ELR (cell line): ENCODE measurements at places on chromosomes 12 and 14.

DNA sequence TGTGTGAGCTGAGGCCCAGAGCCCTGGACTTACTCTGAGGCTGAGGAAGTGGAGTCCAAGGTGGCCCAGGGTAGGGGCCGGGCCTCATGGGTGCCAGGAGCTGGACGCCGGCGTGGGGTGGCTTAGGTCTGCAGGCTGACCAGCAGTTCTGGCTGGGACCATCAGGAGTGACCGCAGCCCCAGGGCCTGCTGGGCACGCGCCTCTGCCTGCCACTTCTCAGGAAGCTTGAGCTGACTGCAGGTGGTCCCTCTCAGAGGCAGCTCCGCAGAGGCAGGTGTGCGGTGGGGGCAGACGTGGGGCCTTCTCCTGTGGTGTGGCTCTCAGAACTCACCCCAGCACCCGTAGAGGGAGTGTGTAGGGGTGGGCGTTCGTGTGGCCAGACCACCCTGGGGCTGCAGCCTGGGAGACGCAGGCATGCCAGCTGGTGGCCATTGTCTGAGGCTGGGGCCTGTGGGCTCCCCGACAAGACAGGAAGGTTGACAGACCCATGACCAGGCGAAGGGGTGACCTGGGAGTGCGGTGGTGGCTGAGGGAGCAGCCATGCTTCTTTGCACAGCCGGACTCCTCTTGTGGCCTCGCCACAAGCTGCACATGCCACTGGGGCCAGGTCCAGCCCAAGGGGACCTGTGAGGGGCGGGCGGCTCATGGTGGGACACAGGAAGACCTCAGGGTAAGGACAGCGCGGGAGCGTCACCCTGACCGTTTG is 40.0 kb upstream of the TEX22 start:
- no peak for DNase-seq

GRCh38 chr12:67784831-67785230 is 136.3 kb downstream of the DYRK2 start:
- DNase-seq: no peak

GRCh38 chr14:104843442-104844305 is 21.4 kb upstream of the CEP170B start:
- no peak for DNase-seq

GRCh38 chr14:82879949-82880535 is 1346.4 kb upstream of the SEL1L start:
- no peak for DNase-seq

- DNase-seq: peak; percentile 60
These were observed 117.2 kb upstream of the DIO3 start for GRCh38 chr14:101444116-101444515.

GRCh38 chr14:67673451-67673850 is 981 bp downstream of the VTI1B start:
- peak; percentile 52 for DNase-seq

DNA sequence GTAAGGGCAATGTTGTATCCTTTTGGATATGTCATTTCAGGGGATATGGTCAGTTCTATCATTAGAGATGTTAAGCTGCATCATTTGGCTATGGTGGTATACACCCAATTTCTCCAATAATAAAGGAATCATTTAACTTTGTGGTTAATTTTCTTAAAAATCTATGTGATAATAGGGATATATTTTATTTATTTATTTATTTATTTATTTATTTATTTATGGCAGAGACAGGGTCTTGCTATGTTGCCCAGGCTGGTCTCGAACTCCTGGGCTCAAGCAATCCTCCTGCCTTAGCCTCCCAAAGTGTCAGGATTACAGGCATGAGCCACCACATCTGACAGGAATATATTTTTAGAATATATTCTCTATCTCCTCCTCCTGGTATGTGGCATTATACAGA is 85.7 kb downstream of the EML5 start:
- DNase-seq: no peak

GRCh38 chr12:6771091-6771495 is 1.2 kb upstream of the LAG3 start:
- no peak for DNase-seq

GRCh38 chr14:35285168-35286002 is 6.8 kb upstream of the PSMA6 start:
- peak; percentile 67 for DNase-seq

GRCh38 chr12:52256584-52256935 is 17.9 kb upstream of the KRT86 start:
- no peak for DNase-seq

DNA sequence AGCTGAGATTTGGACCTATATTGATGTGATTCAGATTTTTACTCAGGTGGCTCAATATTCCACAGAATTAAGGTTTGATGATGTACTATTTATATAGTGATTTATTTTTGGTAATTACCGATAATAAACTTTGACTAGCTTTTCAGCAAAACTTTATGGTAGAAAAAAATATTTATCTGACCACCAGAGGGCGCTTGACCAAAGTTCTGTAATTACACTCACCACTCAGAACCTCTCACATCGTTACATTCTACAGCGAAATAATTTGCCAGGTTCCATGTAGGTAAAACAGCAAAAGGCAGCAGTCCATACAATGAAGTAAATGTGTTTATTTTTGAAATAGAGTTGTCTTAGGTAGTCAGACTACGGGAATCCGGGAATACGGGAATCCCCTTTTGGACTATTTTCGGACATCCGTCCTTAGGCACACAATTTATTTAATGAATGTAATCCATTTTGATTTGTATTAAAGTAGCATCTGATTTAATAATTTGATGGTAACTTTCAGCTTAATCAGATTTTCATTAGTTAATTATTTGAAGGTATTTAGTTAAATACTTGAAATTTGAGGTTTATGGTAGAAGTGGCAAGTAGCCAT is 143.0 kb upstream of the DDHD1 start:
- peak; percentile 58 for DNase-seq

DNA sequence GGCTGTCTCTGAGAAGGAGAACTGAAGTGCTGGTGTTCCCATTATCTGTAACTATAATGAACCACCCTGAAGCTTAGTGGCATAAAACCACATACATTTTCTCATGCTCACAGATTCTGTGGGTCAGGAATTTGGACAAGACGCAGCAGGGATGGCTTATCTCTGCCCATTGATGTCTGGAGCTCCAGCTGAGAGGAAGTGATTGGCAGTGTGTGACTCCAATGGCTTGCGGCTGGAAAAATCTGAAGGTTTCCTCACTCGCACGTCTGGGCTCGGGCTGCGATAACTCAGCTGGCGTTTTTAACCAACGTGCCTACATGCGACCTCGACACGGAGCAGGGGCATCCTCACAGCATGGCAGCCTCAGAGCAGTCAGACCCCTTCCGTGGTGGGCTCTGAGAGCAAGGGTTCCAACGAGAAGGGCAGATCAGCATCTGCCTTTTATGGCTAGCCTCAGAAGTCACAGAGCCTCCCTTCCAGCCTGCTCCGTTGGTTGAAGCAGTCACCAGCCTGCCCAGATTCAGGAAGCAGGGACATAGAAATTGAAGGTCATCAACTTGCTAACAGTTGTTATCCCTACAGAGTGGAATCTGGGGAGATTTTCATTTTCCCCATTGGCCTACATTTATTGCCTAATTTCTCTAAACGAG is 143.3 kb upstream of the BCL2L14 start:
- no peak for DNase-seq

- peak; percentile 70 for DNase-seq
These were observed 1.0 kb upstream of the NAP1L1 start for GRCh38 chr12:76085520-76085868.

DNA sequence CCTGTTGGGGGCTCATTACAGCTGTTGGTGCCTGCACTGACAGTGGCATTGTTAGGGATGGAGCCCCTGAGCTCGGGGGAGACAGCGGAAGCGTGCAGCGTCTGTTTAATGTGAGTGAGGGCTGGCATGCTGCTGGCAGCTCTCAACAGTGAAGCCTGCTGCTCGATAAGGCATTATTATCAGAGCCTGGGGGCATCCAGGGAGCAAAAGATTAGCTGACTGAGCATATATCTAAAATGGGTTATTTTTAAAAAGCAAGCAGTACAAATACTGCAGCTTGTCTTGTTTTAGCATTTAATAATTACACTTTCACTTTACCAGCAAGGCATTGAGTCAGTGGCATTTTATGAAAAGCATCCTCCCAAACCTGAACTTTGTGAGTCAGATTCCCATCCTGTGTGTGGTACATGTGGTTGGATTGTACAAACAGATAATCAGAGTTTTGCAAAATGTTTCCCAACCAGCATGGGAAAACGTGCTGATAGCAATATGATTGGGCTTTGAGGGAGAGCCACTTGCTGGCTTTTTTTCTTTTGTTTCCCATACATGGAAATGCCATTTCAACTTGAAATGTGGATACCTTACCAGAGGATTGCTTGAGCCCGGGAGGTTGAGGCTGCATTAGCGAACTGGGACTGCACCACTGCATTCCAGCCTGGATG is 150.8 kb downstream of the PRKCH start:
- peak; percentile 98 for DNase-seq

DNA sequence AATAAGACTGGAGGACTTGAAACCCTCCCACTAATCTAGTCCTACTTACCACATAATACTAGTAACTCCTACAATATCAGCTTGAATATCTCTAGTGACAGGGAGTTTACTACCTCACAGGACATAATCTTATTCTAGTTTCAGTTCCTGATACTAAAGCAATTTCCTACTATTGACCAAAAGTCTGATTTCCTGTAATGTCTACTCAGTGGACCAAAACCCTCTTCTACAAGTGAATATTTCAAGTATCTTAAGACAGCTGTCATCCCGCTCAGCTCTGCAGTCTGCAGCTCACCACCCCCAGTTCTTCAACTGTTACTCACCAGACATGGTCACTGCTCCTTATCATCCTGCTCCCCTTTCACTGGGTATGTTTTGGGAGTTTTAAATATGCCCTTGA is 70.8 kb upstream of the TMCC3 start:
- no peak for DNase-seq

DNA sequence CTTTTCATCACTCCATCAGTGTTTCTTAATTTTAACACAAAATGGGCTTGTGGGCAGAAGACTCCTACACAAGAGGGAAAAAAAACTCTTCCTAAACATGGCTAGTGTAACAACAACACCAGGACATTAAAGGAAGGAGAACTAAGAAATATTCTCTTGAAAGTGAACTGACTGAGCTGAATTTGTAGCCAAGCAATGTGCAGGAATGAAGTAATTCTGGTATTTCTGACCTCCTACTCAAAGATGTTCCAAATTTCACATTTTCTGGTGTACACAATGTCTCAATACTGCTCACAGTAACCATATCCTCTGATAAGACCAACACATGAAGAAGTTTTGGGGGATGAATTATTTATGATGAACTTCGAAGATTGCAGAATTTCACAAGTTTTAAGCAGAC is 357.3 kb downstream of the DUSP6 start:
- DNase-seq: no peak

DNA sequence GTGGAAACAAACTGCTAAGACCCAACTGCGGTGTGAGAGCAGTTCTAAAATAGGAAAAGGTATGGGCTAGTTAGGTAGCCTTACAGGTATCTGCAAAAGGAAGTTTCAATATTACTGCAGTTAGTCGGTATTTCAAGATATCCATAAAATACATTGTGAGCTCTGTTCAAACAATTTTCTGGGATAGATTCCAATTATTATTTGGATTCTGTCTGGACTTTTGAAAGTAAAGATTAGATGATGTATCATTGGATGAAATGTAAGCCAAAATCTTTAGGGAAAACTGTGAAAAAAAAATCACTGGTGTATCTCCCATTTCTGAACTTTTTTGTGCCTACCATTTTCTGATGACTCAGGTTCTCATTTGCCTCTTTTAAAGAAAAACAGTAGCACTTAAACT is 621.6 kb downstream of the CCER1 start:
- no peak for DNase-seq

DNA sequence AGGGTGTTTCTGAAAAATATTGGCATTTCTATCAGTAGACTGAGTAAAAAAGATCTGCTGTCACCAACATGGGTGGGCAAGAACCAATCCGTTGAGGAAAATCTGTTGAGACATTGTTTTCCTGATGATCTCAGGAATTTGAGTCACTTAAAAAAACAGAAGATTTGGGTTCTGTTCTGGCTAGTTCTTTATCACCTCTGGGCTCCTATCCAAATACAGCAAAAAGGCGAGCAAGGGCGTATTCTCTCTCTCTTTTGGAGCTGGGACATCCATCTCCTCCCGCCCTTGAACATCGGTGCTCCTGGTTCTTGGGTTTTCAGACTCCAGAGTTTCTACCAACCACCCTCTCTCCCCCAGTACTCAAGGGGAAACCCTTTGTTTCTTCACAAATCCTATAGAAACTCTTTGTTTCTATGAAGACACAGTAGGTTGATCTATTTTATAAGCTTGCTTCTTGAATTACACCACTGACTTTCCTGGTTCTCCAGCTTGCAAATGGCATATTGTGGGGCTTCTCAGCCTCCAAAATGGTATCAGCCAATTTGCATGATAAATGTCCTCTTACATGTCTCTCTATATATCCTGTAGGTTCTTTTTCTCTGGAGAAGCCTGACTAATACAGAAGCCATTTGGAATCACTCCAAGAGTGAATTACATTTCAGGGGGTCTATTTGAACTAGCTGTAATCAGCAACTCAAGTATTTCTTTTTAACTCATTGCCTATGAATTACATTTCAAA is 263.9 kb upstream of the TMTC1 start:
- DNase-seq: no peak

- peak; percentile 63 for DNase-seq
These were observed 12.5 kb upstream of the AJUBA start for GRCh38 chr14:22994762-22995275.

GRCh38 chr12:101670007-101670671 is 27.3 kb upstream of the CHPT1 start:
- peak; percentile 56 for DNase-seq

GRCh38 chr14:99899578-99900178 is 106.5 kb downstream of the EML1 start:
- peak; percentile 71 for DNase-seq
